ENCODE measurements at places on chromosomes 3 and 15.
A peak's percentile ranks its signal among the peaks of the same experiment; 100 is the strongest.

DNA sequence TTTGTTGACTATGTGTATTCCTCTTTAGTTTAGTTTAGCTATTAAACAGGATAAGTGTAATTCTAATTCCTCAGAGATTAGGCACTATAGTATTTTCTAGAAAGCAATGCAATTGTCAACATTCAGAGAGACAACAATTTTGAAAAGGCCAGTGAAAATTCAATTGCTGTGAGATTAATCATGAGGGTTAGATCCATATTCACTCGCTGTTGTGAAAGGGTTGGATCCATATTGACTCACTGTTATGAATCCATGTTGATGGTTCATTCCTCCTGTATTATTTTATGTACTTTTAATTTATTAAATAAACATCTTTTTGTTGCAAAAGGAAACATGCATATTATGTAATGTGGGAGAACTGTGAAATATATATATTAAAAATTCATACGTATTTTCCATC lies 641 bp downstream of the TRAT1 start:
- no peak for DNase-seq

DNA sequence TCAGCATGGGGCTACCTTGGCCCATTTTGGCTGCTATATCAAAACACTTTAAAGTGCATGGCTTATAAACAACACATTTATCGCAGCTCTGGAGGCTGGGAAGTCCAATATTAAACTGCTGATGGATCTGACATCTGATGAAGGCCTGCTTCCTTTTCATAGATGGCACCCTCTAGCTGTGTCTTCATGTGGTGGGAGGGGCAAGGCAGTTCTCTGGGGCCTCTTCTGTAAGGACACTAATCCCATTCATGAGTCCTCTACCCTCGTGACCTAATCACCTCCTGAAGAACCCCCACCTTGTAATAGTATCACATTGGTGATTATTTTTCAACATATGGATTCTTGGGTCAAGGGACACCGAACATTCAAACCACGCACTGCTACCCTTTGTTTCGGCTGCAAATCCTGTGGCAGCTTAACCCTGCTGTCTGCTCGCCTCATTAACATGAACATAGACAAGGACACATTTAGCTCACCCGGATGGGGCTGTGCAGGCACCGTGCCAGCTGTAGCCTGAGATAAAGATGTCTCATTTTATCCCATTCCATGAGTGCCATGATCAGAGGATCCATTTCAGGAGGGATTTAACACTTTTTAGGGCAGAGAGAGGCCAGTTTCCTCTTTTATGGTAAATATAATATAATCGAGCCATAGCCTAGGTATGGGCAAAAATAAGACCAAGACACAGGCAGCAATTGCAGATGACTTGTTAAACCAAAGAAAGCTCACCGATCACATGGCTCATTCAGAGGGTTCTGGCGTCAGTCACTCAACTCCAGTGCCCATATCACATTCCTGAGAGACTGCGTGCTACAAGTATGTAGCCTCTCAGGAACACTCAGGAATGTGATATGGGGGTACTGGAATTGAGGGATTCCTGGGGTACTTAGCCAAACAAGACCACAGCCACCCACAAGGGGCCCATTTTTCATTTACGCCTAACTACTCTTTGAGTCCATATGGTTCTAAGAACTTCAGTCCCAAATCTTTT lies 251.1 kb upstream of the ST8SIA2 start:
- DNase-seq = no peak

GRCh38 chr3:159322322-159322939 lies 520.6 kb downstream of the MFSD1 start:
- DNase-seq = peak; percentile 25

- no peak for DNase-seq
Observed at GRCh38 chr15:76993114-76993725, 1.7 kb upstream of the PSTPIP1 start.

- DNase-seq = no peak
Observed at GRCh38 chr15:99477791-99478471, 87.9 kb upstream of the MEF2A start.

DNA sequence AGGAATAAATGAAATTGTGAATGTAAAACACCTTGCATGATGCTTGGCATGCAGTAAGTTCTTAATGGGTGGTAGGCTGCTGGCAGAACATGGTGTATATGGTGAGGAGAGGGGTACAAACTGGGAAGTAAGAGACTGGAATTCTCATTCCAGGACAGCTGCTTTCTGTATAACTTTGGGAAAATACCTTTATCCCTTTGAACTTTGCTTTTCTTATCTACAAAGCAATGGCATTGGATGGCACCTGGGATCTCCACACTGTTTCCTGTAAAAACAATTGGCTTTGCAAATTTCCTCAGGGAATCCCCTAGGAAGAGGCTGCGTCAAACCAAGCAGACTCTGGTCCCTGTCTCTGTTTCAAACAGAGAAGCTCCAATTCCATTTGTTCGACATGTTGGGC lies 100.7 kb upstream of the SLC4A7 start:
- DNase-seq = no peak

GRCh38 chr3:122457706-122458105 lies 41.8 kb upstream of the WDR5B start:
- no peak for DNase-seq

Data from activated naive CD8-positive, alpha-beta T cell treated with anti-CD3 and anti-CD28 coated beads, Interleukin-2, amount 50 U/mL, for 24 hours (primary cell).